Stomach (tissue), 19 donors: ENCODE measurements at places on chromosomes 3 and 15.

DNA sequence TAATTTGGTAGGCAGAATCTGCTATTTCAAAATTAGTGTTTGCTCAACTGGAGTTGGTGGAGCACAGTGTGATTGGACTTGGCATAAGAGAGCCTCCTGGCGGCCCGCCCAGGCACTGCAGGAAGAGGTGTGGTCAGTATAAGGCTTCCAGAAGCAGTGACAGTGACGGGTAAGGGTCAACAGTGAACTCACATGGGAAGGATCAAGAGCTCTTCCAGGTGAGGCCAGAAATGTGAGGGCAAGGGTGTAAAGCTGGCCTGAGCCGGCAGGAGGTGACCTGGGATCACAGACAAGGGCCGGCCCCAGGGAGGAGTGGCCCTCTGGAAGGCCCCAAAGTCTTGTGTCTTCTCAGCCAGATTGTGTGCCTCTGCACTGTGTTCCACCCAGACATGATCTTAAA lies 93.2 kb upstream of the RNF7 start:
- peak; percentile 85 for DNase-seq

- DNase-seq, result no peak
Observed at GRCh38 chr15:55827204-55827603, 84.3 kb upstream of the PRTG start.

DNA sequence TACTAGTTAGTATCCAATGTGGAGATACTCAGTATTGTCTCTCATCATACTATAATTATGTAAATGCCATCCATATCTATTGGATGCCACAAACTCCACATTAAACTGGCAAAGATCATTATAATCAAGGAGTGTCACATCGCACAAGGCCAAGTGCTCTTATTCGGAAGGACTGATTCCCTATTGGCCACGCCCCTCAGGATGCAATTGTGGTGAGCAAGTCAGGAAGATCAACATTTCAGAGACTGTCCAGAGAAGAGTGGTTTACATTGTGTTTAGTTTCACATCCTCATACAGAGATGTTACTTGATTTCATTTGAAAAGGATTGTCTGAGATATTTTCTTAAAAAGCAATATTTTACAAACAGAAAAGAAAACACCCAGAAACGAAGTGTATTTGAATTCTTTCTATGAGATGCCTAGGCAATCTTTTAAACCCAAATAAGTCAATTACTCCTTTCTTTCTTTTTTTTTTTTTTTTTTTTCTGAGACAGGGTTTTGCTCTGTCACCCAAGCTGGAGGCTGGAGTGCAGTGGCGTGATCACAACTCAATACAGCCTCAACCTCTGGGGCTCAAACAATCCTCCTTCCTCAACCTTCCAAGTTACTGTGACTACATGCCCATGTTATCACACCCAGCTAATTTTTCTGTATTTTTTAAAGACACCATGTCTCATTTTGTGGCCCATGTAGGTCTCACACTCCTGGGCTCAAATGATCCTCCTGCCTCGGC lies 369.1 kb downstream of the RBMS3 start:
- DNase-seq, result peak; percentile 18

GRCh38 chr3:161695811-161696210 lies 199.2 kb downstream of the OTOL1 start:
- DNase-seq, result no peak

DNA sequence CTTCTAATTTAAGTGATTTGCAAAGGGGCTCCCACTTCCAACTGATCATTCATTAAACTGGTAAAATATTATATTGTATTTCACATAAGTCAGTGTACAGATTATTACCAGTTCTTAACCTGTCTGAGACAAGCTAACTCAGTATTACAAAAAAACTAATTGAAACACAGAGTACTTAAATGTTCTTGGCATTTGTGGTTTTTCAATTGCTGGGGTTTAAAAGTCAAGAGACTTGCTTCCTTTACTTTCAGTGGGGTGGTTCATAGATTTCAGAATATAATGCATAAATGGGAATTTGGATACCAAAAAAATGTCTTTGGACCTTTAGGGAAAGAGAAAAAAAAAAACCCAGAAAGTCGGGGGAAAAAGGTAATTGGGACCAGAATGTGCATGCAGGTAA lies 85.0 kb downstream of the ATP10A start:
- DNase-seq, result no peak

- DNase-seq, result no peak
Observed at GRCh38 chr3:16928386-16929132, 43.8 kb downstream of the PLCL2 start.

GRCh38 chr15:47041301-47041700 lies 676.0 kb upstream of the SEMA6D start:
- DNase-seq, result no peak

DNA sequence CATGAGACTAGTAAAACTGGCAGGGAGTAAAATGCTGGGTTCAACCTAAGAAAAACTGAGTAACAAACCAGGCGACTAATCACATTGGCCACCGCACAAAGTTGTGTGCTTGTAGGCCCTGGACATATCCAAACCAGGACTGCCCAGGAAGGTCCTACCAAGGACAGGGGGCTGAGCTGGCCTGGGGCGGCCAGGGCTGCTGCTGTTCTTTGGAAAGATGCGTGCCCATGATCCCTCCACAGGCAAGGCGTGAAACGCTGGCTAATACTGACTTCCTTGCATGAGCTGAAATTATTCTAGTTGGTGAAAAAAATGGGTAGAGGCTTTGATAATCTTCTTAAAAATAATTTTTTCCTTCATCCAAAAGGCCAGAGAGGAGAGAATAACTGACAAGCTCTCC lies 56.9 kb upstream of the ADCY5 start:
- no peak for DNase-seq

DNA sequence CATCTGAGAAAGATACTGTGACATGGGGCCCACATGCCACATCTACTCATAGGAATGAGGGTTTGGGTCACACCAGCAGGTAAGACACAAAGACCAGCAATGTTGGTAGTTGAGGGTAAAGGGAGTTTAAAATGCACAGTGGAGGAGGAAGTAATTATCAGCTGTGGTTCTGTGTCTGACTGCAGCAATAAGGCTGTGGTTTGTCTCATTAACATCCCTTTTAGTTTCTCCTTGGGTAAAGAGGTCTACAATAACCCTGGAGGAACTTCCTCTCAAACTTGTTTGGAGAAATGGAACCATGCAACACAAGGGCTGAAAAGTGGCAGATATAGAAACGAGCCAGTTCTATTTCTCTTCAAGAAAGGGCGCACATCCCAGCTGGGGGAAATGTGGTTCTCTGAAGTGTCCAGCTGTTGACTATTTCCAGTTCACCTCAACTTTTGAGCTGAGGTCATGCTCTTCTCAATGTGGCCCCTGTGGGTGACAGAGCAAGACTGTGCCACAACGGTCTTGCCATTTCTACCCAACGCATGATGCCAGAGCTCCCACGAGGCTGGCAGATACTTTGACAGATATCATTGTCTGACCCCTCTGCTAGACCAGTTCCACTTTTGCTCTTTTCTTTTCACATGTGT lies 234.3 kb downstream of the SQOR start:
- DNase-seq, result no peak

GRCh38 chr3:194084284-194084683 lies 51.7 kb upstream of the HES1 start:
- DNase-seq, result no peak

- DNase-seq, result no peak
Observed at GRCh38 chr3:132522353-132522752, 74.7 kb upstream of the ACKR4 start.
